ENCODE measurements at places on chromosomes 16 and 17. TPM values are rescaled to one million over a fixed set of nuclear protein-coding genes. Genes with fewer than 3 reads are reported as not detected.
A peak's percentile ranks its signal among the peaks of the same experiment; 100 is the strongest.

- no peaks in the 10 kb centered on the region for H3K4me1 ChIP-seq
- no peak overlapping the region for H3K27ac ChIP-seq
- H3K4me3 ChIP-seq, result no peak overlapping the region
- no peaks in the 10 kb centered on the region for H3K27me3 ChIP-seq
Measured at GRCh38 chr17:56440419-56440818, 153.1 kb upstream of the NOG start.

The AANAT gene
- total RNA-seq, result not detected

The TOM1L2 gene
- 35.2 TPM for total RNA-seq

DNA sequence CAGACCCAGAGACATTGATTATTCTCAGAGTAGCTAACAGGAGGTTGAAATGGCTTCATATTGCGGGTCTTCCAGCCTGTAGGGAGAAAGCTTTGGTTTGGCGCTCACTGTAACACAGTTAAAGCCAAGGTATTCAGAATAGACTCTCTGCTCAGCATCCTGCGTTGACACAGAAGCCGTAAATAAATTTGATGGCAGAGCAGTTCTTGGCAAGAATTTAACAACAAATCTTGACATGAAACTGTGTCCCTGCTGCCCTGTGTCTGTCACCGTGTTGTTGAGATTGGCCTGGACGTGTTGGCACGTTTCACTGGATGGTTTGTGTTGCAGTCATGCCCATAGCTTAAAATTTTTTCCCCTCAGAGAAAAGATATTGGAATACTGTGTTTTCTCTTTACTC lies 359.6 kb downstream of the SNX29 start:
- H3K27ac ChIP-seq, result no peak overlapping the region
- H3K4me1 ChIP-seq, result no peaks in the 10 kb centered on the region
- no peaks in the 10 kb centered on the region for H3K27me3 ChIP-seq
- H3K36me3 ChIP-seq, result no peaks in the 10 kb centered on the region
- no peak overlapping the region for H3K4me3 ChIP-seq

DNA sequence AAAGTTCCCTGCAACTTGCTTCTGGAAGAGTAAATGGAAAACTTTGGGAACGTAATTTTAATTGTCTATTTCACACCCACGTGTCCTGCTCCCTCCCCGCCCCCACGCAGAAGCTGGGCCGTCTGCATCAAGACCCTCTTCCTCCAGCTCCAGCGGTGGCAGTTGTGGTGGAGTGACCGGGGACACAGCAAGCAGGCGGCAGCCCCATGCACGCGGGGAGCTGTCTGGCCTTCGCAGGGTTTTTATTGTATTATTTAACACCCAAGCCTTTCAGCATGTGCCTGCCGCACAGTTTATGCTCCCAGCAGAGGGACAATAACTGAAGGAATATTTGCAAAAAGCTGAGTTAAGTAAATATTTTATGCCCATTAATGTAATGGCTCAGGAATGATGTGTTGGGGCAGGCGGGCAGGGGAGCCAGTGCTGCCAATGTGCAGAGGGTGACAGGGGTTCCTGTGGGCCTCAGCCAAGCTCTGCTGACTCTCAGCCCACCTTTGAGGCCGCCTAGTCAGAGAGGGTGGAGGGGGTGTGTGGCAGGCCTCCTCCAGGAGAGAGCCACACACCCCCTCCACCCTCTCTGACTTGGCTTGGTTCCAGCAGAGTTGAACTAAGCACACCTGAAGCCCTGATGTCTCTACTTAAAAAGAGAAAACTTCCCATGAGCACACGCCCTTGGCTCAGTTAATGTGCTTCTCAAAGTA lies 32.4 kb upstream of the ENPP7 start:
- H3K4me3 ChIP-seq, result no peak overlapping the region
- H3K27ac ChIP-seq, result no peak overlapping the region
- no peaks in the 10 kb centered on the region for H3K36me3 ChIP-seq

- no peaks in the 10 kb centered on the region for H3K36me3 ChIP-seq
- no peak overlapping the region for H3K4me3 ChIP-seq
- no peaks in the 10 kb centered on the region for H3K4me1 ChIP-seq
- no peak overlapping the region for H3K27ac ChIP-seq
- DNase-seq, result no peak
Measured at GRCh38 chr17:15023589-15024336, 241.4 kb downstream of the PMP22 start.

- H3K36me3 ChIP-seq, result no peaks in the 10 kb centered on the region
- H3K4me1 ChIP-seq, result peaks cover 1% of the 10 kb centered on the region
Measured at GRCh38 chr17:79783891-79784290, 5.9 kb downstream of the CBX2 start.

GRCh38 chr17:9200699-9201359 lies 179.5 kb downstream of the NTN1 start:
- no peak overlapping the region for H3K4me3 ChIP-seq
- no peak for DNase-seq
- no peaks in the 10 kb centered on the region for H3K36me3 ChIP-seq
- H3K27ac ChIP-seq, result no peak overlapping the region
- no peaks in the 10 kb centered on the region for H3K4me1 ChIP-seq
- H3K27me3 ChIP-seq, result no peaks in the 10 kb centered on the region

- no peak for DNase-seq
- H3K27me3 ChIP-seq, result no peaks in the 10 kb centered on the region
- H3K4me3 ChIP-seq, result no peak overlapping the region
- H3K4me1 ChIP-seq, result no peaks in the 10 kb centered on the region
- H3K27ac ChIP-seq, result no peak overlapping the region
- H3K36me3 ChIP-seq, result no peaks in the 10 kb centered on the region
Measured at GRCh38 chr17:72822358-72823023, 270.0 kb downstream of the SLC39A11 start.

GRCh38 chr16:1311738-1312466 lies 2.5 kb downstream of the UBE2I start:
- peaks cover 27% of the 10 kb centered on the region for H3K4me1 ChIP-seq
- no peak for DNase-seq
- H3K27me3 ChIP-seq, result no peaks in the 10 kb centered on the region
- peak overlapping the region; percentile 63 for H3K4me3 ChIP-seq
- peak overlapping the region; percentile 71 for H3K27ac ChIP-seq

- DNase-seq, result no peak
- H3K4me1 ChIP-seq, result peaks cover 19% of the 10 kb centered on the region
- no peak overlapping the region for H3K27ac ChIP-seq
- H3K27me3 ChIP-seq, result no peaks in the 10 kb centered on the region
Measured at GRCh38 chr16:31063495-31063842, 10.6 kb downstream of the ZNF668 start.

- H3K27ac ChIP-seq, result no peak overlapping the region
- no peak overlapping the region for H3K4me3 ChIP-seq
- H3K4me1 ChIP-seq, result peaks cover 4% of the 10 kb centered on the region
- DNase-seq, result no peak
- peaks cover 38% of the 10 kb centered on the region for H3K36me3 ChIP-seq
- no peaks in the 10 kb centered on the region for H3K27me3 ChIP-seq
Measured at GRCh38 chr17:18230288-18231141, 5.1 kb downstream of the LLGL1 start.

GRCh38 chr16:79723583-79724168 lies 123.1 kb upstream of the MAF start:
- DNase-seq, result no peak
- H3K4me3 ChIP-seq, result no peak overlapping the region
- H3K27me3 ChIP-seq, result no peaks in the 10 kb centered on the region
- H3K36me3 ChIP-seq, result no peaks in the 10 kb centered on the region
- H3K27ac ChIP-seq, result no peak overlapping the region
- no peaks in the 10 kb centered on the region for H3K4me1 ChIP-seq

The BRIP1 gene
- total RNA-seq, result 1.6 TPM

The QPRT gene
- total RNA-seq, result 0.90 TPM
